ENCODE measurements at places on chromosomes 16 and 17.

DNA sequence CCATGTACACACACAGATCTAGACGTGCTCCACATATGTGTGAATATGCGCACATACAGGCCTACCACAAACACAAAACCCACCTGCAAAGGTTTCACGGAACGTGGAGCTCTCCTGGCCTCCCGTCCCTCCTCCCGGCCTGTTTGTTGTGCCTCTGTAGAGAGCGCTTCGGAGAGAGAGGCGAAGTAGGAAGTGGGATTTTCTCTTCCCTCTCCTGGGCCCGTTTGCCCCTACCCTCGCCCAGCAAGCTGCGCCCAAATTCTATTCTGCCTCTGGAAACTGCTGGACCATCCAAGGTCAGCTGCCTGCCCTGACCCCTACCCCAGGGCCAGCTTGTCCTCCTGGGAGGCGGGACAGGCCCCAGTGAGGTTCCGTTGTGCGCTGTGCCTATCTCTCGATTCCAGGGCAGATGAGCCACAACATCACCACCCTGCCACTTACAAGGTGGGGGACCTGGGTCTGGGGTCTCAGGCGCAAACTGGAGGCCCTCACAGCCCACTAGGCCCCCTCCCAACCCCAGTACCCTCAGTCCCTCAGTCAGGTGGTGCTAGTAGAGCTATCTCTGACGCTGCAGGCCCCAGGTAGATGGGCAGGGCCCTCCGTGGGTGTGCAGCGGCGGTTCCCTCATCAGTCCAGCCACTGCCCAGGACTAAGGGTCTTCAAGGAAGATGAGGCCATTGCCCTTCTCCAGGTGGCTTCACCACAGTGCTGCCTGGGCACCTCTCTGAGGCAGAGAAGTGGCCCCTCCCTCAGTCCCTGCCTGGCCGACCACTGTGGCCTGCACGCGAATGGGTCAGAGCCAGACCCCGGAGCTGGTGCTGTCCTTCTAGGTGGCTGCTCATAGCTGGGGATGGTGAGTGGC is 54.2 kb downstream of the BEAN1 start:
- DNase-seq = no peak

DNA sequence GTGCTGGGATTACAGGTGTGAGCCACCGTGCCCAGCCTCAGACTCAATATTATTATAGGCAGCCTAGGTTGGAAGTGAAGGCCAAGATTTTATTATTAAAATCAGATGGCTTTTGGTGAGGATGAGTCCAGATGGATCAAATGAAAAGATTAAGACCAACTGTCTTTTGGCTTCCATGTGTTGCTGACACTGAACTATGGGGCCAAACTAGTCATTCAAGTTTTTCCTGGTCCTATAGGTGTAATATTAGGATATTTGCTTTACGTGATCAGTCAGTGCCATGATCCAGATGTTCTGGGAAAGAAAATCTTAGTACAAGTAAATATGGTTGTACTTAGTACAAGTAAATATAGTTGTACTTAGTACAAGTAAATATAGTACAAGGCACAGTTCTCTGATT is 140.6 kb downstream of the MAP2K6 start:
- no peak for DNase-seq

- DNase-seq = no peak
Observed at GRCh38 chr16:15885560-15886001, 2.8 kb downstream of the CEP20 start.

DNA sequence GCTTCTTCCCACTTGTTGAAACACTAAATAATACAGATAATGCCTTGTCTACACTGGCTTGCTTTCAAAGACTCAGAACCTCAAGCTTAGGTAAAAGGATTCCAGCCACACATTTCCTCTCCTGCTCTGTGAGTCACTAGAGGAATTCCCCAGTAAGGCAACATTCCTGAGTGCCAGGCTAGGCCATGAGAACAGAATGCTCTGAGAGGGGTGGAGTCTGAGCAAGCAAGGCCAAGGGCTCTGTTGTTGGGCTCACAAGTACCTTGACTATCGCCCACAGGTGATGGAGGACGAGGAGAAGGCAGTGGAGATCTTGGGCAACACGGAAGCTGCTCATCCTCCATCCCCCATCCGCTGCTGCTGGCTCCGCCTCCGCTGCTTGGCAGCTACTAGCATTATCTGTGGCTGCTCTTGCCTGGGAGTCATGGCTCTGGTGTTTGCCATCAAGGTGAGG is 6.7 kb upstream of the PHKG2 start:
- no peak for DNase-seq

DNA sequence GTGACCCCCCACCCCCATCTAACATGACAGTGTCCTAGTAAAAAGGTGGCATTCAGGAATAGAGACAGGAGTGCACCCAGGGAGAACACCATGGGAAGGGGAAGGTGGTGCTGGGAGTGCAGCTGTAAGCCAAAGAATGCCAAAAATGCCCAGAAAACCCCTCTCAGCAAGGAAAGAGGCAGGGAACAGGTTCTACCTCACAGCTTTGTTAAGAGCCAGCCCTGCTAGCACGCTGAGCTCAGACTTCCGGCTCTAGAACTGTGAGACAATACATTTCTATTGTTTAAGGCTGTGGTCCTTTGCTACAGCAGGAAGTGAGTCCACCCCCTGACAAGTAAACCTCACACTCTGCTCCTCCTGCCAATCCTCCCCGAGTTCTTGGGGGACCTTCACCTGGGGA is 302.4 kb upstream of the N4BP1 start:
- no peak for DNase-seq

GRCh38 chr16:81779536-81780320 is 637 bp downstream of the PLCG2 start:
- DNase-seq = peak; percentile 46

GRCh38 chr17:82613283-82614094 is 34.8 kb downstream of the WDR45B start:
- no peak for DNase-seq

- DNase-seq = no peak
Observed at GRCh38 chr16:51392521-51393187, 241.6 kb upstream of the SALL1 start.

GRCh38 chr17:794876-795275 is 12.7 kb downstream of the MRM3 start:
- DNase-seq = no peak

GRCh38 chr17:34817252-34818035 is 143.8 kb downstream of the CCT6B start:
- no peak for DNase-seq

DNA sequence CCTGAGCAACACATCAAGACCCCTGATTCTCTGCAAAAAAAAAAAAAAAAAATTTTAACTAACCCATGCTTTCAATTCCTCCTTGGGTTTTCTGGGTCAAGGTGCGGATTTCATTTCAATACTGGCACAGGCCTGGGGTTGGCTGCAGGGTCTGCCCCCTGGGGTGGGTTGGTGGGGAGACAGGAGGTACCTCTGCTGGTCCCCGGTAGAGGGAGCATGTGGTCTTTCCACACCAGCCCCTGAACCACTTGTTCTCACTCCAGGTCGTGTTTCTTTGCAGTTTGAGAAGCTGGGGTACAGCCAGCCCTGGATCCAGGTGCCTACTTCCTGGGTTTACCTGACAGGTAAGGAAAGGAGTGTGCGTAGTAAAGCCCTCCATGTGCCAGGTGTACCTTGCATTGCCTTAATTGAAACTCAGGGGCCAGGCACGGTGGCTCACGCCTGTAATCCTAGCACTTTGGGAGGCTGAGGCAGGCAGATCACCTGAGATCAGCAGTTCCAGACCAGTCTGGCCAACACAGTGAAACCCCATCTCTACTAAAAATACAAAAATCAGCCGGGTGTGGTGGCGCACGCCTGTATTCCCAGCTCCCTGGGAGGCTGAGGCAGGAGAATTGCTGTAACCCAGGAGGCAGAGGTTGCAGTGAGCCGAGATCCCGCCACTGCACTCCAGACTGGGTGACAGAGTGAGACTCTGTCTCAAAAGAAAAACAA is 21.8 kb downstream of the SDR42E2 start:
- DNase-seq = peak; percentile 61

DNA sequence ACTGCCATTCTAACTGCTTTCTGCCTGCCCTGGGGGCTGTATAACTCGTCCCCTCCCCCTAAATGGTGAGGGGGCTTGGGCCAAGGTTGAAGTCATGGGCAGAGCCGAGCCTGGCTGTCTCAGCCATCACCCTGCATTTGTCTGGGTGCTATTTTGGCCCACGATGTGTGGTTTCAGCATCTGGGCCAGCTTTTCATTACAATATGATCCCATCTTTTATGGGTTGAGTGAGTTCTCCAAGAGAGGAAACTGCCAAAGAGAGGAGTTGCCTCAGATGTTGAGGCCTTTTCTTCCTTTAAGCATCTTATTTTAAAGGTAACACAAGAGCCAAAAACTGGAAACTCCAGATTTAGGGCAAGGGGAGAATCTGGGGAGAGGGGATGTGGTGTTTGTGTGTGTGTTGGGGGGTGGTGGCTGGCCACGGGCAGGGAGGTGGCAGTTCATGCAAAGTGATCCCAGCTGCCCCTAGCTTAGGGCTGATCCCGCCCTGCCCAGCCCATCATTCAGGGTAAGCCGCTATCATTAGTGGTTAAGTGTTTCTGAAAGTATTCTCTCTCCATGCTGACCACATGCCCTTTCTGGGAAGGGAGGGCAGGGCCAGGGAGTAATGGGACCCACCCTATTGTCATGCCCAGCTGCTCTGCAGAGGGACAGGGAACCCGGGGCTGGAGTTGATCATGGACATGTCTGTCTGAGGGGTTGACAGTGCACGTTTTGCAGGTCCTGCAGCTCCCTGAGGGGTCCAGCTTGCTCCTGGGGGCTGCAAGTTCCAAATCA is 83.2 kb upstream of the CLEC18A start:
- DNase-seq = no peak

- no peak for DNase-seq
Observed at GRCh38 chr16:3431779-3432219, 11.5 kb downstream of the ZNF597 start.

GRCh38 chr16:11201498-11202259 is 54.3 kb downstream of the SOCS1 start:
- no peak for DNase-seq

- DNase-seq = no peak
Observed at GRCh38 chr16:2384426-2384825, 43.9 kb upstream of the ABCA3 start.

GRCh38 chr17:42894283-42895184 is 6.1 kb upstream of the G6PC1 start:
- no peak for DNase-seq

- no peak for DNase-seq
Observed at GRCh38 chr16:19378511-19378910, 39.2 kb upstream of the TMC5 start.

DNA sequence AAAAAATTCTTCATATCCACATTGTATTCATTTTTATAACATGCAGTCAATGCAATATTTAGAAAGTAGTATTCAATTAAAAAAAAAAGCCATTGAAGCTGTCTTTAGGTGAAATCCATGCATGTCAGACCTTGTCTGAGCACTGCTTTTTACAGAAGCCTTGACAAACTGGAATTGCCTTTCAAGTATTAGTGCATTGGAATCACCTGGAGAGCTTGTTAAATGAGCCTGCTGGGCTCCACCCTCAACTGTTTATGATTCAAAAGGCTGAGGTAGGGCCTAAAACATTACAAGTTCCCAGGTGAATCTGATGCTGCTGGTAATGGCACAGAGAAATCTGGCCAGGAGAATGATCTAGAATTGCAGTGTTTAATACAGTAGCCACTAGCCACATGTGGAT is 85.8 kb downstream of the HIC1 start:
- DNase-seq = no peak

- no peak for DNase-seq
Observed at GRCh38 chr16:28606291-28607115, 3.3 kb downstream of the SULT1A1 start.

Data from NAMALWA (cell line).